Ascending aorta (tissue), 2 donors: ENCODE measurements at places on chromosomes 16 and 17. TPM values are rescaled to one million over a fixed set of nuclear protein-coding genes. Genes with fewer than 3 reads are reported as not detected.

TMEM88 gene
- total RNA-seq: 223 TPM

DNA sequence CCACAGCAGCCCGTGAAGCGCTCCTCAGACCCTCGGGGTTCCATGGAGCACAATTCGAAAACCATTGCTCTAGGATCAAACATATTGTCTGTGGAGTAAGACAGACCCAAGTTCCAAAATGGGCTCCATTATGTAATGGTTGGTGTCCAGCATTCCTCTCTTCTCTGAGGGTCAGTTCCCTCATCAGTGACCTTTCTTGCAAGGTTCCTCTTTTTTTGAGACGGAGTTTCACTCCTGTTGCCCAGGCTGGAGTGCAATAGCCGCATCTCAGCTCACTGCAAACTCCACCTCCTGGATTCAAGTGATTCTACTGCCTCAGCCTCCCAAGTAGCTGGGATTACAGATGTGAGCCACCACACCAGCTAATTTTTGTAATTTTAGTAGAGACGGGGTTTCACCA lies 28.4 kb downstream of the PLXDC1 start:
- peaks cover 2% of the 10 kb centered on the region for H3K4me1 ChIP-seq
- H3K36me3 ChIP-seq: no peaks in the 10 kb centered on the region
- H3K27ac ChIP-seq: no peak overlapping the region
- DNase-seq: no peak
- no peak overlapping the region for H3K4me3 ChIP-seq
- H3K27me3 ChIP-seq: no peaks in the 10 kb centered on the region

DNA sequence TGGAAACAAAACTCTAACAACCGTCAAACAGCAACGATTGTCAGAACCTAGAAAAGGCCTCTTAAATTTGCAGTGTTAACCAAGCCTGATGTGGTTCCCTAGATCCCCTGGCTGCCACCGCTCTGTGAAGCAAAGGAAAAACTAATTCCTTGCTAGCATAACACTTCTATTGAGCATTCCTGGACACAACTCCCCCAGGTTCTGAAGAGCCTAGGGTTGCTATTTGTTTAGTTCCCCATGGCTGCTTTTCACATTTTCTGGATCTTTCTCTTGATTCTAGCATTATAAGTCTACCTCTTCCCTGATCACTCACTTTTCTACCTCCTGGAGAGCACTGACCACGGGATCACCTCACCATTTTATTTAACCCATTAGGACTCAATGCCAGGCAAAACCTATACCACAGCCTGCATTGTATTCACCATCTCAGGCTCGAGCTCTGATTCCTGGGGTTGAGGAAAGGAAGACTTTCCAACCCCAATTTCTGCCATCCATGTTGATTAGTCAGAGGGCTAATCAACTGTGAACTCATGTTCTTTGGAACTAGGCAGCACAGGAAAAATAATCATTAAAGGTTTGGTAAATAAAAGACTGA lies 692 bp upstream of the KCNJ16 start:
- H3K27ac ChIP-seq: no peak overlapping the region
- H3K4me3 ChIP-seq: no peak overlapping the region
- no peaks in the 10 kb centered on the region for H3K27me3 ChIP-seq
- no peak for DNase-seq

DNA sequence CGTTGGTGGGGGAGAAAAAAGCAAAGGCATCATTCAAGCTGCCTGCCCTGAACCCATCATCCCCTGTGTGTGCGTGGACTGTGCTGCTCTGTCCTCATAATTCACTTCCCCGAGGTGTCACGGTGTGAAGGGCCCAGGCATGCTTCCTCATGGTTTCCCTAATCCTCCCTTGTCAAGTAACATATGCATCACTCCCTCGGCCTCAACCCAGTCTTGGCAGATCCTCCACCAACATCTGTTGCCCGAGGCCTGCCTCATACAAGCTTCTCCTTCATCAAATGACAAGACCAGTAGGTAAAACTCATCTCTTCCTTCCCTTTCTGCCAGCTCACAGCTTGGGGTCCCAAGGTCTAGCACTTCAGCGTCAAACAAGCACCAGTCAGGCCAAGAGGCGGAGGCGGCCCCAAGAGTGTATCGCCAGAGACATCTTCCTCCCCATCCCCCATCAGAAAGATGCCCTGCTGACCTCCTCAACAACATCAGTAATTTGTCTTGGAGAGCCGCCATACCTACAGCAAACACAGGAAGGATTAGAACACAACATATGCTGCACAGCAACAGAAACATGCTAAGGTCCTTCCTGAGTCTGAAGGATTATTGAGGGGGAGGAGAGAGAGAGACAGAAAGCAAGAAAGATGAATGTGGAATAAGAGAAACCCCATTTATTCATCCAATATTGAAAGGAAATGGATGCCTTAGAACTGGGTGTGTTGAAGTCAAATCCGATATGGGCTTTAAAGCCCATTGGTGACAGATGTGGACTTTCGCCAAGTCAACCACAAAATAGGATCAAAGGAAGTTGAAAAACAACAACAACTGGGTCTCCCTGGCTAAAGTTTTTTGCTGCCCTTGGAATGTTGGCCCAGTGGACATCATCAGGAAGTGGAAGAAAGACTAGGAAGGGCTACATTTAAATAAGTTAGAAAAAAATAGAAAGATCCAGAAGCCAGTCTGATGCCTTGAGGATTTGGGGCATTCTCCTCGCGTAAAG lies 38.4 kb downstream of the SOX9 start:
- no peak for DNase-seq
- no peak overlapping the region for H3K27ac ChIP-seq
- H3K4me3 ChIP-seq: no peak overlapping the region
- H3K36me3 ChIP-seq: no peaks in the 10 kb centered on the region
- H3K27me3 ChIP-seq: no peaks in the 10 kb centered on the region
